ENCODE measurements at places on chromosomes 7 and 10.

DNA sequence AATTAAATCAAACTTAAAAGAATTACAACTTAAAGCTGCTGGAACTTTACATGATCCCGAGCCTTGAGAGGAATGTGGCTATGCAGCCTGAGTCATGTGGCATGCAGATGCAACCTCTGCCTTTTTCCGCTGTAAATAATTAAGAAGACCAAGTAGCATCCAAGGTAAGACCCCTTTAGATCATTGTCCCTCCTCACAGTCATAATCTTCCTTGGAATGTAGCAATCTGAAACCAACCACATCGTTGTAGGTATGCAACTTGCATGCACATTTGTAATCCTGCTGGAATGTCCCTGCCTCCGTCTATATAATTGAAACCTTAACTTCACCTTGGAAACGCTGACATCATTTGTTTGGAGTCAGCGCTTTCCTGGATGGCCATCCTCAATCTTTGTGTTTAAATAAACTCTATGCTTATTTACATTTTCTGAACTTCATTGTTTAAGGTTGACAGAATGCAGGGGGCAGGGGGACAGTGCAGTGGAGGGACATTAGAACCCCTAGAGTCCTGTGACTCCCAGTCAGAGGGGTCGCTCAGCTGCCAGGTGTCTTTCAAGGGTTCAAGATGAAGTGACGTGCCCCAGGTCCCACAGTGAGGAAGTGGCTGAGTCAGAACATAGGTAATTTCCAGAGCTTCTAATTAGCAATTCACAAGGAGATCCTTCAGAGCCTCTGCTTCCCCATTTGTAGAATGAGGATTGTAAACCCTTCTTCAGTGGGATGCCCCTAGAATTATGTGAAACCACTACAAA, 110.7 kb downstream of the RALA start:
- peak; percentile 37 for DNase-seq

GRCh38 chr10:50369931-50370330, 118.6 kb upstream of the ASAH2 start:
- no peak for DNase-seq

DNA sequence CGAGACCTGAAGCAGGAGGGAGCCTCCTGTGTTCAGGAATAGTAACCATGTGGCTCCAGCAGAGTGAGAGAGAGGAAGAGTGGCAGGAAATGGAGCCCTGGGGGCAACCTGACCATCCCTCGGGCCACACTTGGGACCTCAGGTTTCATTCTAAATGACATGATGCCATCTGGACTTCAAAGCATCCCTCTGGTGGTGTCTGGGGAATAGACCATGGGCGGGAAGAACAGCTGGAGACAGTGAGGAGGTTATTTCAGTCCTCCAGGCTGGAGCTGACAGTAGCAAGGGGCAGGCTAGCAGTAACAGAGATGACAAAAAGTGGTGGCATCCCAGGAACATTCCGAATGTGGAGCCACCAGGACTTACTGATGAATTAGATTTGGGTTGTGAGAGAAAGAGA, 44.8 kb downstream of the AKR1B1 start:
- no peak for DNase-seq

GRCh38 chr7:36276428-36277248, 113.0 kb upstream of the ANLN start:
- no peak for DNase-seq

- DNase-seq: no peak
Measured at GRCh38 chr7:89336121-89336520, 540.6 kb upstream of the TEX47 start.

GRCh38 chr7:121196286-121196685, 132.5 kb upstream of the WNT16 start:
- DNase-seq: peak; percentile 44

- no peak for DNase-seq
Measured at GRCh38 chr7:31734456-31734855, 47.4 kb downstream of the PPP1R17 start.

GRCh38 chr7:149427096-149427680, 33.7 kb downstream of the ZNF777 start:
- peak; percentile 81 for DNase-seq

DNA sequence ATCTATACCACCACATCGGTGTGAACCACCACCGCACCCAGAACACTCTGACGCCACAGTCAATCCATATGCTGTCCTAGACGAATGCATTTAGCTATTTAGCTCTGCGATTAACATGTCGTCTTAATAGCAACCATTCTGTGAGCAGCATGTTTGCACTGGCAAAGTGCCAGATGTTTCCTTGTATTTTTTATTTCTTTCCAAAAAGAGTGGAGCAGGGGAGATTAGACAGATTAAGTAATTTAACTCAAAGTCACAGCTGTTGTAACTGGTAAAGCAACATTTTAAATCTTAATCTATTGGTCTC, 57.0 kb upstream of the ARL4A start:
- peak; percentile 96 for DNase-seq

GRCh38 chr7:42574685-42575084, 337.2 kb downstream of the C7orf25 start:
- DNase-seq: no peak

DNA sequence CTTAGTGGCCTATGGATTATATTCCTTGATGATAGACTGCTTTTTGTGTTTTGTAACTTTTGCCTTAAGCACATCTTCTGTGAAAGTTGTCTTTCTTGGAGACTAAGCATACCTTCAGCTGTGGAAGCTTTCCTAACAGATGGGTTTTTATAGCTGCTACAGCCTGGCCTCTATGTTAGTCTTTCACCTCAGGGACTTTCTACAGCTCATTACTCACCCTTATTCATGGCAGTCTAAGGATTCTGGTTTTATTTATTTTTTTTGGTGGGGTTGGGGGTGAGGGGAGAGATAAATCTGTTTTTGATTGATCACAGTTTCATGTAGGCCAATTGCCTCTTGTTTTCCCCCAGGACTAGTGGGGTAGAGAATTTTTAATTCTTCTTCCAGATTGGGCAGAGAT, 219.9 kb downstream of the DKK1 start:
- no peak for DNase-seq

- DNase-seq: no peak
Measured at GRCh38 chr7:113207931-113208330, 89.6 kb upstream of the SMIM30 start.

DNA sequence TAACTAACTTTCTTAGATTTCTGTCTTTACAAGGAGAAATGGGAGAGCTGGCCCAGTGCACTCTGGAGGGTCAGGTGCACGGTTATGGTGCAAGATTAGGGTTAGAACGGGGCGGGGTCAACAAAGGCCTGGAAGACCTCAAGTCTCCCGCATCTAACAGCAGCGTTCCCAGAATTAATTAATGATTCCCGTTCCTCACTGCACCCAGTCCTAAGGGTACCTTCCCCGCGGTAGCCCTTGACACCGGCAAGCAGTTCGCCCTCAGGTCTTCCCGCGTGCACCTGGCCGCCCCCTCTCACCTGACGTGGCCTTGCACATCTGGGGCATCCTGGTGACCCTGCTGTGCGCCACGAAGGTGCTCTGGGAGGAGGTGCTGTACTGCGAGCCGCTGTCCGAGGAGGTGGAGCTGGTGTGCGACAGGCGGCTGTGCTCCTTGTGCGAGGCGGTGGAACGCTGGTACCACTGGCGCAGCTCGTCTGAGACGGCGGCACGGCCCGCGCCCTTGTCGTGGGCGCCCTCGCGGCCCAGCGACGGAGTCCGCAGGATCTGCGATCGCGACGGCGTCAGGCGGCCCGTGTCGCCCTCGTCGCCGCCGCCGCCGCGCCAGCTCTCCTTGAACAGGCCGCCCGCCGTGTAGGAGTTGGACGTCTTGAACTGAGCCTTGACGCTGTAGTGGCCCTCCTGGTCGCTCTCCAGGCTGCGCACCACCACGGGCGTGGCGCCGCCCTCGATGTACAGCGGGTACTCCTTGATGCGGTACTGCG, 69.8 kb downstream of the PRPF18 start:
- no peak for DNase-seq

DNA sequence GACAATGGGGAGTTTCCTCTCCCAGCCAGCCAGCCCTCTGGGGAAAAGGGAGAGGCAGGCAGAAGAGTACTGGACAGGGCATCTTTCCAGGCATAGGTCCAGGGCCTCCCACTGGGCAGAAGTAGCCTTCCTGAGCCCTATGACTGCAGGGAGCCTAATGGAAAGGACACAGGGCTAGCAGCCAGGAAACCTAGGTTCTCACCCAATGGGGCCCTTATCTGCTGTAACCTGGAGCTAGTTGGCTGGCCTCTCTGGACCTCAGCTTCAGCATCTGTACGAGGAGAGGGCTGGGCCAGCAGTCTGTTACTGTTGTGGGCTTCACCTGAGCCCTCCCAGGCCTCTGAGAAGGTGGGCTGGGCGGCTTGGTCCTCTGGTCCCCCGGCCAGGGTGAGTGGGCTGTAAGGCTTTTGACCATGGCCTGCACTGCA, 22.4 kb downstream of the LDB3 start:
- no peak for DNase-seq

DNA sequence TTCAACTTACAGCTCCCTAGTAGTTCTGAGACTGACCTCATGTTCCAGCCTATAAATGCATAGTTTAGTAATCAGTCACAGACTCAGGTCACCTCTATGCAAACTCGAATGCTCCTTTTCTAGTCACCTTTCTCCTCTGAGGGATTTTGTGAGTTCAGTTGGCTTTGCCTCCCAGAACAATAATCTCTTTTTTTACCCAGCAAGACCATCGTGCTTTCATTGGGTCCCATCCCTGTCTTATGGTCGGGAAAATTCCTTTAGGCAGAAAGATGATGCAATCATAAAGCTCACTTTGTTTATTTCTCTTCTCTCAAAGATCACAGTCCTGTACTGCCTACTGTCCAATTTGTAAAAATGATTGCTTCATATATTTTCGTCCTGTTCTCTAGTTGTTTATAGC, 38.4 kb downstream of the TWIST1 start:
- DNase-seq: no peak

DNA sequence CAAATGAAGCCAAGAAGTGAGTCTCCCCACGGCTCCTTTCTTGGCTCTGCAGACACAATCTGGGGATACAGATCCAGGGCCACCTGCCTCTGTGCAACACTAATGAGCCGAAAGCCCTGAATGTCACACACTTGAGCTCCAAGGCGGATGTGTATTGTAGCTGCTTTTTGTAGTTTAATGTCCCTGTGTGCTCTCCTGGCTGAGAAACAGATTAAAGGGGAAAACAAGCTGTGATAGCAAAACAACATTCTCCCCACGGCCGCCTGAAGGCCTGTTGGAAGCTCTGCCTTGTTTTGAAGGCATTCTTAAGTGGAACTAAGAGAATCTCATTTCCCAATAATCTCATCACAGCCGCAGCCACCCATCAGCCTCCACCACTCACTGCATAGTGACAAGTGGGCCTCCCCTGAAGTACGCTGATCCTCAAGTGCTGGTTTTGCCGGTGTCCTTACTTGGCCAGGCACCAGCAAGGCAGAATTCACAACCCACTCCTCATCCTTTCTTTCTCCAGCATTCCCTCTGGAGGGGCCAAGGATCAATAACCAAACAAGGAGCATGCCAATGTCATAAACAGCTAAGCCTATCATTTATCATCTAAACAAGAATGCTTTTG, 44.4 kb upstream of the AMPH start:
- peak; percentile 93 for DNase-seq

DNA sequence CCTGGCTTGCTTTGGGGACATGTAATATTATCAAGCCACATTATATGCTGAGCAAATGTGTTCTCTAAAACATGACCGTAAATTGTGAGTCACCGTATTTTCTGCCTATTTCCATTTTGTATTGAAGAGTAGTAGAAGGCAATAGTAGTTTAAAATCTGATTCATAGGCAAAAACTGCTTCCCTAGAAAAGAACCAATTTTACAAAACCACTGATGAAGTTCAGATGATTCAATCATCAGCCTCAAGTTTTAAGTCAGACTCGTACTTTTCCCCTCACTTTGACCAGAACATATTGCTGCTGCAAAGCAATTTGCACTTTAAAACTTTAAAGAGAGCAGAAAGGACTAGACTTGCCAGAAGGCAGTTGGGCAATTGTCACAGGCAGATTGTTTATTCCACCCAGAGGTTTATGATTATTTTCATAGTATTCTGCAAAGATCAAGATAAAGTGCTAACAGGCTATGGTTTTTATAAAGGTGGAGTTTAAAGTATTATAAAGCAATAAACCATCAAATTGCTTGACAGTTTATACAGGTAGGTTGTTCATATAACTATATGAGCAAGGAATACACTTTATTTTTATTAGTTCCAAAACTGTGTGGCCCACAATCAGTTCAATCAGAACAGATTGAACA, 168.2 kb downstream of the ETV1 start:
- no peak for DNase-seq

- DNase-seq: no peak
Measured at GRCh38 chr10:42623929-42624328, 14.4 kb downstream of the ZNF33B start.

DNA sequence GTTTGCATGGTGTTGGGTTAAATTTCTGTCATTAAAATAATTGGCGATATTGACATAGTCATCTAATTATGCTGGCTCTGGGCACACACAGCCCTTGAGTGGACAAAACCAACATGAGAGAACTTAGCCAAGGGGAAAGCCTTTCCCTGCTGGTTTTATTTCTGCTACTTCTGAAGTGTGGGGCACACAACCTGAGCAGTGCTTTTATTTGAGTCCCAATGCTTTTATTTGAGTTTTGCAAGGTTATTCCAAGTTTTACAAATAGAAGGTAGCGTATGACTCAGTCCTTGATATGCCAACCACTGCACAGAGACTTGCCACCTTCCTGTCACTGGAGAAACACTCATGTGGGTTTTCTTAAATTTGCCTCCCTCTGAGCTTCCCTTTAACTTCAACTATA, 145.7 kb downstream of the EGFR start:
- DNase-seq: no peak

DNA sequence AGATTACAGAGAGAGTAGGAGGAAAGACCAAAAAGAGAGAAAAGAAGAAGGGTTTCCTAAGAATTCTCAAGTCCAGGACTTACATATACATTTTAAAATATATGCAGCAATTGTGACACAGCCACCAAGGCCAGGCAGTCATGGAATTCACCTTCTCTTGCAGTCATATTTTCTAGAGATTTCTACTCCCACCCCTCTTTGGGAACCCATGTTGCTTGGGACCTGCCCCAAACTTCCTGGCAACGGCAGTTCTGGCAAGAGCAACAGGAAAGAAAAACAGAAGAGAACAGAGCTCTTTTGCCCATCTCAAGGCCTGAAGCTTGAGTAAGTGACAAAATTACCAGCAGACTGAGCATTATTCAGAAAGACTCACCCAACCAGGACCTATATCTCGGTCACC, 128.3 kb upstream of the ASAH2 start:
- no peak for DNase-seq

GRCh38 chr7:26782501-26782900, 81.9 kb downstream of the SKAP2 start:
- DNase-seq: peak; percentile 31

GRCh38 chr7:100895956-100896731, 456 bp upstream of the ACHE start:
- peak; percentile 71 for DNase-seq

GRCh38 chr7:149449897-149450296, 11.0 kb downstream of the ZNF777 start:
- no peak for DNase-seq

- DNase-seq: no peak
Measured at GRCh38 chr7:157018328-157018996, 8.0 kb upstream of the MNX1 start.

DNA sequence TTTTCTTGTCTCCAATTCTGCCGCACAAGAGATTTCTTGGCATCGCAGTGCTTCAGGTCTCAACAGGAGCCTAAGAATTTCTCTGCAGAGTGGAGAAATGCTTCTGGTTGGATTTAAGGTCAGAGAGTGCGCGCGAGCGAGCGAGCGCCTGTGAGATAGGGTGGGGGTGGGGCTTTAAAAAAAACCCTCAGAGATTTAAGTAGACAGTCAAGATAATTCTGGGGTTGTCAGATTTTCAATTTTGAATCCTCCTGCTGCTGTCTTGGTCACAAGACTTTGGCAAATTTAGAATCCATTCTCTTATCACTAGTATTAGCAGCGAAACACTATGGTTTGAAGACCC, 49.7 kb downstream of the CPEB3 start:
- DNase-seq: peak; percentile 62
